ENCODE measurements at places on chromosomes 7 and 10. TPM values are rescaled to one million over a fixed set of nuclear protein-coding genes. Genes with fewer than 3 reads are reported as not detected.

The CYP2C9 gene
- total RNA-seq: not detected

DNA sequence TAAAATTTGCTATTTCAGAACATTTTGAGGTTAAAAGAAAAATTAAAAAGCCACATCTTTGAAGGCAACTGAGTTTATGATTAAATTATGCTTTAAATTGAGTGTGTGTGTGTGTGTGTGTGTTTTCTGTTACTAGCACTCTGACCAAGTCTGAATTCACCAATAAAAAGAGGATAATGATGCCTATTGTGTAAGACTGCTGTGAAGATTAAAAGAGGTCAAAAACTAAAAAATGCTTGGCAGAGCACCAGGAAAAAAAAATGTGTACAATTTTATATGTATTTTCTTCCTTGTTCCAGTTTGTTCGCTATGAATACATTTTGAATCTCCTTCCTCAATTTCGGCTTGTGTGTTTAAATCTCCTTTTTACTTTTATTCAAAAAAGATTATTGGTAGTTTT, 316.6 kb upstream of the MAGI2 start:
- DNase-seq: peak; percentile 35

DNA sequence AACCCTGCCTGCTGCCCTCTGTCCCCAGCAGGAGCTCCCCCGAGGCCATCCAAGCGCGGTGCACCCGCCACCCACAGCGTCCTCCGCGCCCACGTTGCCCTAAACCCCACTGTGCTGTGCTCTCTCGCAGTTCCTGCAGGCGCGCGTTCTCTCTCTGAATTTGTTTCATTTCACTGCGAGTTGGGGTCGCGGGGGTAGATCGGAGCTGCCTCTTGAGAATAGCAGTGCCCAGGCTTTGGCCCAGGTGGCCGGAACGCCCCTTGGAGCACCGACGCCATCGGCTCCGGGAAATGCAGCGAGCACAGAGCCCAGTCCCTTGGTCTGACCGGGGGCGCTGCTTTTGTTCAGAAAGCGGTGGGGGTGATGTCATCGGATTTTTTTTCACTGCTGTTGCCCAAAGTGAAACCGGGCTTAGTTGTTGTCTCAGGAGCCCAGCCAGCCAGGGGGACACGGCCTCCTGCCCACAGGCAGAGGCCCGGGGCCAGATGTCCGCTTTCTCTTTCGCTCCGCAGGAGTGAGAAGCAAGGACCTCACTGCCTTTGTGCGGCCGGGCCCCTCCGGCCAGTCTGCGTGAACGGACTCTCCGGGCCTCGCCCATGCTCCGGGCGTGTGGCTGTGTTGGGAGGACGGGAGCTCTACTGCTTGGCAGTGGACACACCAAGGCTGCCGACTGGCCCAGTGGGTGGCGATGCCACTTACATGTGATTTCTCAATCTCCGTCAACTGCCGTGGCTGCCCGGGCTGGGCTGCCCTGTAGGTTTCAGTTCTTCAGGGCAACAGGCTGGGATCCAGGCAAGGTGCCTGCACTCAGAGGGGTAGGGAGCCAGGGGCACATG, 43.1 kb downstream of the FOXK1 start:
- DNase-seq: peak; percentile 99

- DNase-seq: peak; percentile 49
Observed at GRCh38 chr7:99987846-99988245, 12.0 kb upstream of the AZGP1 start.

DNA sequence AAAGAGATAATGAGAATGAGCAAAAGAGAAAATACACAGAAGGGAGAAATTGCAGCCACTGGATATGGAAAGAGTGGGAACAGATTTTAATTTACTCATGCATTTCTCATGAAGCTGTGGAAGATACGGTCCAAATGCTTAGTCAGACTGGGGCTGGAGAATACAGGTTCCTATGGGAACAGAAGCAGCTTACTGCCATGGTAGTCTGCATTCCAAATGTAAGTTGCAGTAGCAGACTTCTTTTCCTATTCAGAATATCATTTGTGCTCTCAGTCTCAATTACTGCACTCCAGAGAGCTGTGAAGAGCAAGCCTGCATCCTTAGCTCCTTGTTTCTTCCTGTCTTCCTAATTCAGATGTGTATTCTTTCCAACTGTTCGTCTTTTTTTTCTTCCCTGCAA, 190.8 kb upstream of the TMEM196 start:
- DNase-seq: peak; percentile 58

DNA sequence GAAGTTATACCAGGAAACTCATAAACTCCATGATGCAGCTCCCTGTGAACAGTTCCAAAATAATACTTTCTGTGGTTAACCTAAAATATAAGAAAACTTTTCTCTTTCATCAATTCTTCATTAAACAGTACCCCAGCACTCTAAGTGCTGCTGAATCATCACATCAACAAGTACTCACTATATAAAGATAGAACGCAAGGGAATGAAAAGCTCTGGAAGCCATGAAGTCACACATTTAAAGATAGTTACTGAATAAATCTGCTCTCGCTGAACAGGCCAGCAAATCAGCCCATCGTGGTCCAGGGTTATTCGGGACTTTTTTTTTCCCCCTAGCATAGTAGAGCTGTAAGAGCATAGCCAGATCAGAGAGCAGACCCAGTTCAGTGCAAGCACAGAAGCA, 254.3 kb downstream of the IPMK start:
- DNase-seq: no peak

- no peak for DNase-seq
Observed at GRCh38 chr10:85864173-85864549, 502.4 kb downstream of the GRID1 start.

- DNase-seq: no peak
Observed at GRCh38 chr7:23533238-23533604, 1.4 kb upstream of the TRA2A start.

The CALML3 gene
- not detected for total RNA-seq

DNA sequence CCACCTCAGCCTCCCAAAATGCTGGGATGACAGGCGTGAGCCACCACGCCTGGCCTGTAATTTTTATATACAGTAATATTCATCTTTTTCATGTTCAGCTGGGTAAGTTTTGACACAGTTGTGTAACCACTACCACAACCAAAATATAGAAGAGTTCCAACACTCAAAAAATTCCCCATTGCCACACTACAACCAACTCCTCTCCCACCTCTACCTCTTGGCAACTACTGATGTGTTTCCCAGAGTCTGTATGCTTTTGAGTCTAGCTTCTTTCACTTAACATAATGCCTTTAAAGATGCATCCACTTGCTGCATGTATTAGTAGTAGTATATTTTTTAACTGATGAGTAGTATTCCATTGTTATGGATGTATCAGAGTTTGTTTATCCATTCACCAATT, 90.7 kb downstream of the SRPK2 start:
- no peak for DNase-seq

The SPDYE1 gene
- not detected for total RNA-seq

DNA sequence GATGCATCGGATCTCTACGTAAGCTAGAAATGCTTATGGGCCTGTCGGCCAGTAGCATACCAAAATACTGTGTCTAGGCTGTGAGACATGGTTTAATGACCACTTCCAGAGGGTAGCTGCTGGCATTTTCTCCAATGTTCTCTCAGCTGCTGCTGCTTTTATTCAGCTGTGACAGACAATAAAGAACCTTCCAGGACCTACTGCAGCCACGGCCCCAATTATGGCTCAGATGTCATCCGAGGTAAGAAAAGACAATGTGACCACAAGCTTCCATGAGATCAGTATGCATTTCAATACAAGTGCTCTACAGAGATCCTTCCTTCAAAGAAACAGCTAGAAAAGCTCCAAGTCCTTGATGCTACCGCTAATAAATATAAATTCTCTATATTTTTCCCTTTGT, 256.2 kb downstream of the SDHAF3 start:
- DNase-seq: no peak

DNA sequence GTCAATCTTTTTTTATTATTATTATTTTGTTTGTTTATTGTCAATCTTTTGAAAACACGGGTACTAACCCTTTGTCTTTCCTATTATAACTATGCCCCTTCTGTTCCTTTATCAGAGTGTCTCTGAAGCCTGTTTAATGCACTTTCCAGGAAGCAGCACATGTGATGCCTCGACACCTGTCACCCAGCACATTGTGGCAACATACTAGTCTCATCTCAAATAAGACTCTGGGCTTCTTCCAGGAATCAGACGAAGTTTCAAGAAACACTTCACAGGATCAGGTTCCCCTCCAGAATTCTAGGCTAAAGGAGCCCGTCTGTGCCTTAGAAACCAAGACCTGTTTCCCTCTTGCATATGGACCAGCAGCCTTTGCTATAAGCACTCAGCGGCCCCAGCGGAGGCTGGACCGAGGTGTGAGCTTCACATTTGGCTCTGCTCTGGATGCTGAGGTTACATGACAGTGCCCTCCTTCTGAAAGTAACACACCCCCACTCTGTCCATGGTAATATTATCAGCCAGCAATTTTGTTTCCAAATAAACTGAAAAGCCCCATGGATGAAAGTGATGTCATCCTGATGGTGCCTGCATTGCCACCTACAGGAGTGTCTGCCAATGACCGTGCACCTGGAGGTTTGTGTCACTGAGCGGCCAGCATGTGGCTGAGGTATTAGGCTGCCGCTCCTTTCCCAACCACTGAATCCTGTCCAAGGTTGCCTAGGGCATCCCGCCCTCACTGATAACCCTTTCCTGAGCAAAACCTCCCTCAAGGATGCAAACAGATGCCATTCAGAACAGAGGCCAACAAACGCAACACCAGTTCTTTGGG, 38.1 kb downstream of the MKI67 start:
- no peak for DNase-seq

The GRM8 gene
- not detected for total RNA-seq

GRCh38 chr10:61688551-61689308, 26.0 kb downstream of the CABCOCO1 start:
- no peak for DNase-seq

The SSBP1 gene
- 88.3 TPM for total RNA-seq

The MGMT gene
- 18.3 TPM for total RNA-seq

GRCh38 chr10:986137-986825, 2.0 kb upstream of the GTPBP4 start:
- DNase-seq: no peak

DNA sequence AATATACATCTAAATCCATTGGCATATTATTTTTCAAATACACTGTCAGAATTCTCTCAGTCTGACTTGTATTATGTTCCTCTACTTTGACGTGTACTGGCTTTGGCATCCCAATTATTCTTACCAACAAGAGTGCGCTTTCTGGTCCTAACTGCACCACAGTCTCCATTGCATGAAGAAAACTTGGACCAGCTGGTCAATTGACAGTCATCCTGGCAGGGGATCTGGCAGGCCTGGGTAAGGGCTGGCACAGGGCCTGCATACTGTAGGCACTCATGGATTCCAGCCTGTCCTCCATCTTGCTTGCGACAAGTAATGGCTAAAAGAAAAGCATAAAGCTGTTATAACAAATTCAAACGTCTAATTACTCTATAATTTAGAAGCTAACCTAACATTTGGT, 384.9 kb downstream of the THSD7A start:
- DNase-seq: no peak

DNA sequence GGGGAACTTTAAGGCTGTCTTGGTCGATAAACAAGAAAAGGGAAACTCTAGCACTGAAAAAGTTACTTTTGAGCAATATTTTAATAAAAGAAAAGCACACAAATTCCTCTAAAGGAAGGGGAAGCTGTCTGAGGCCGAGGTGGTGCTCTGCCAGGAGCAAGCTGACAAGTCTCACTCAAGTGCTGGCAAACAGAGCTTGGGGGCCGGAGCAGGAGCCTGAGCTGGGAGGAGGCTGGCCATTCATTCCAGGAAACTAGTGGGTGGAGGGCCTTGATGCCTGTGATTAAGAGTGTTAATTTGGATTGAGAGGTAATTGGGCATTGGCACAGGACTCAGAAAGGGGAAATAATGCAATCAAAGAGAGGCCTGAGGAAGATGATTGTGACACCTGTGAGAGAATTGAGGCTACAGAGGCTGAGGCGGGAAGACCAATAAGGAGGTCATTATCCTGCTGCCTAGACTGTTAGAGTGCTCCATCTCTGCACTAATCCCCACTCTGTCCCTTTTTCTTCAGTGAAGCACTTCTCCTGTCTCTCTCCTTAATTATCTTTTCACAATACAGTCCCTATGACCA, 154.9 kb upstream of the COL1A2 start:
- no peak for DNase-seq

- DNase-seq: no peak
Observed at GRCh38 chr7:134480202-134480601, 21.3 kb upstream of the AKR1B1 start.
